ENCODE measurements at places on chromosomes 2 and 18.

GRCh38 chr2:197322724-197323720, 12.4 kb upstream of the ANKRD44 start:
- DNase-seq = no peak

DNA sequence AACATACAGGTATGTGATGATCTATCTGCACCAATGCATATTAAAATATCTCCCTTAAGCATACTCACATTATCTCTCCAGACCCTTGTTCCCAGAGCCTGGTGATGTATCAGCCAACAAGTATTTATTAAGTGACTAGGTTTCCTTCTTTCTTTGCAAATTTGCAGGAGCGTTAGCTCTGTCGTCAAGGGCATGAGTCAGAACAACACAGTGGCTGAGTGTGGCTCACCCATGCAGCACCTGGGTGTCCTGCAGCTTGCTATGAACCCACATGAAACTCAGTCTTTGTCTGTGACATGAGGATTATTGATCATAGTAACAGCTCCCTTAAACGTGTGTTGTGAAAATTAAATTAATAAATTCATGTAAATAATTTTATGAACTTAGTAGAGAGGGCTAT, 96.6 kb downstream of the PIEZO2 start:
- no peak for DNase-seq

- DNase-seq = no peak
These were observed 17.3 kb downstream of the C2orf42 start for GRCh38 chr2:70173520-70173919.

DNA sequence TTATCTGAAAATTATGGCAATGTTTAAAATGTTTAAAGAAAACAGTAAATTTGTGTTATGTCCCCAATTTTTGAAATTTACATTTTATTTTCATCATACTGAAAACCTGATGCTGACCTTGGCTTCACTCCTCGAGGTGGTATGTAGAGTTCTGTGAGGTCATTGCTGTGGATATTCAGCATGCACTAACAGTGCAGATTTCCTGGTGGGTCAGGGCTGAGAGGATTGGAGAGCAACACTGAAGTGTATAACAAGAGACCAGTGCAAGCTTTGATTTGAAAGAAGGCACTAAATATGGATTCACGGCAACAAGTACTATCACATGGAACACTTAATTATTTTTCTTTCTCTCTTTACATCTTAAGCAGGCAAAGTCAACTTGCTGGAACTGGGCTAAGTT, 134.1 kb downstream of the SLC8A1 start:
- DNase-seq = no peak

GRCh38 chr2:49306925-49307324, 152.6 kb upstream of the FSHR start:
- DNase-seq = no peak

GRCh38 chr2:197890168-197890567, 85.8 kb downstream of the PLCL1 start:
- no peak for DNase-seq

DNA sequence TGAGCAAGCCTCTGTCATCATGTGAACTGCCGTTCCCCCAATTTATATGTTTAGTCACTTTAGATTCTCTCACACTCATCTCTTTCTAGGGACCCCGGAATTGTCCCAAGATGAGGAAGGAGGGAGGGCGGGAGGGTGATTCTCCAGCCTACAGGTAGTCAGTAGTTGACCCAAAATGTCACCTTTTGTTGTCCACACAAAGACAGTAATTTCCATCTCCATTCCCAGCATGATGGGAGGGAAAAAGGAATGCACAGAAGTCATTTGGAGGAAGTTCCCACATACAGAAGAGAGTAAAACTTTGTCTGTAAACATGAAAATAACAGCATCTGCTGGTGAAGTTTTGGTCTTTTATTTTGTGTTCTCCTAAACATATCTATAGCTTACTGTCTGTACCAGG, 222.9 kb downstream of the KLHL29 start:
- no peak for DNase-seq

- DNase-seq = no peak
These were observed 1490.2 kb upstream of the SLC39A10 start for GRCh38 chr2:194166818-194167217.

DNA sequence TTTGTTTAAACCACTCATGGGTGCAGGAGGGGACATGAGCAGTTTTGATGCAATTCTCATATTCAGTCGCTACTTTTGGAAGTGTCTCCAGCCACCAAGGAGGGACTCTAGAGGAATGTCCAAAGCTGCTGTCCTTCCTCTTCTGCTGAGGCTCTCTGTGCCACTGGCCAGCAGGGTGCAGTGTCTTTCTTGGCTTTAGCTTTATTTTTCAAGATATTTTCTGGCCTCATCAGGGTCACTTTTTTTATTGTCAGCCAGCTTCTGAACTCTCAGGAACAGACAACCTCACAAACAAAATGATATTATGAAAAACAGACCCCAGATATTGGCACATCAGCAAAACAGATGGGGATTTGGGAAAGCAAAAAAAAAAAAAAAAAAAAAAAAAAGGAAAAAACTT, 289.3 kb upstream of the ZSWIM2 start:
- DNase-seq = no peak

GRCh38 chr2:74620671-74621070, 27.5 kb downstream of the M1AP start:
- no peak for DNase-seq

GRCh38 chr18:67514465-67514864, 2.1 kb downstream of the DSEL start:
- no peak for DNase-seq

GRCh38 chr2:216792222-216793021, 67.4 kb downstream of the TNP1 start:
- no peak for DNase-seq

DNA sequence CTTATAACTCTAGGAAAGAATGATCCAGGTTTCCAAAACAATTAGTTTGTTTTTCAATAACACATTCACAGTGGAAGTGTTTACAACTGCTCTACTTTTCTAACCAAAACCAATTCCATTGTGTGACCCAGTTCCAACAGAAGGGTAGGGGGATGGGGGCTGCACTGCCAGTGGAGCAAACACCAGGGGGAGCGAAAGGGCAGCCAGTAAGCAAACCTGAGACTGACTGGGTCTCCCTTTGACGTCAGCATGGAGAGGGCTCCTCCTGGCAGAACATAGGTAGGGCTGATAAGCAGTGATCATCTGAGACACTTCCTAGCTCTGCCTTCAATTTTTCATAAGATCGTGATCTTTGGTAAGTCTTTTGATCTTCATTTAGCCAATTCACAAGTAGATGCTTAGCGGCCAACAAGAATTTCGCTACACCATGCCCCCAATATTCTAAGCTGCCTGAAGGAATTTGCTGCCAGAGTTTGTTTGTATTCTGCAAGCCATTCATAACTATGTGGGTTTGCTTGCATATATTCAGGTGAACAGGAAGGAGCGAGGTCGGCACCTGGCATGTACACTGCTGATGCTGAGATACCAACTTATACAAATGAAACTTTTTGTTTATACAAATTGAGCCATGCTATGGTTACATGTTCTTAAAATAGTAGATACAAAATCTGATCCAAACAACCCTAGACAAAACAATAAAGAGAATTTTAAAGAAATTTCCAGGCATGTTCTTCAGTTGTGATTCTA, 45.9 kb downstream of the ST6GAL2 start:
- peak; percentile 57 for DNase-seq

DNA sequence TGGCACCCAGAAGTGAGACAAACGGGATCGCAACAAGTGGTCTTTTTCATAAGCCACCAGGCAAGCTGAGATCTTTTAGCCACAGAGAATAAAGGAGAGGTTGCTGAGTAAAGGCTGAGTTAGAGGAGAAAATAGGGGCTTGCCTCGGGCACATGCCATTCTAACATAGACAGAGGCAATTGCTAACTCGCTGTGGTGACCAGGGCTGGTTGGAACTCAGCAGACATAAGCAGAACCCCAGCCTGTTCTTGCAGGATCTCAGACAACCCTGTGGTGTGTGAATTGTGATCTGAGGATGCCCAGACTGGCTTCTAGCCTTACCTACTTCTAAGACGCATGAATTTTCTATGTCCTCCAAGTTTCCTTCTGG, 300.2 kb downstream of the CDCA7 start:
- no peak for DNase-seq

DNA sequence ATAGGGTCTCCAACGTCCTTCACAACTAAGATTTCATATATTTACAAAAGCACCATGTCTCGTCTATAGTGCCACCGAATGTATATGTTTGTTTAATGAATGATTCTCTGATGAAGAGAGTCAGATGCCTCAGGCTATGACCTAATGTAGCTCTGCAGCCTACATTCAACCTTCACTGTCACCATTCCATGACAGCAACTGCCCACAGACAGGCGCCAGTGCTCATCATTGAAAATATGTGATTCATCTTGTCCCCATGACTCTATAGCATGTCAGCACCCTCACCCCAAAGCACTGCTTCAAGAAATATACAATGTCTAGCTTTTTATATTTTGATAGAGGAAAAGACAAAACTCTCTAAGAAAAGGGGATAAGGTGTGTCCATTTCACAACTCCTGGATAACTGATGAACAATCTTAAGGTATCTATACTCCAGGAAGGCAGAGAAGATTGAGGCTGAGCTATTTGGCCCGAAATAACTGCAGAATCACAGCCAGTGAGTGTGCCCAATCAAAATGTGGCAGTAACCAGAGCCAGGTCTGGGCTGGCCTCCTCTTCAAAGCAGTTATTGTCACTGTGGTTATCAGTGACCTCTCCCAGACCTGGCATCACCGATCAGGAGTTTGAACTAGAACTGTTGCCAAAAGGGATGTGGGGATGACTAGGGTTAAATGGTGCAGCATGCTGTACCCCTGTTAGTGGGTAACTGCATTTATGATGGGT, 246.6 kb downstream of the SETBP1 start:
- no peak for DNase-seq

DNA sequence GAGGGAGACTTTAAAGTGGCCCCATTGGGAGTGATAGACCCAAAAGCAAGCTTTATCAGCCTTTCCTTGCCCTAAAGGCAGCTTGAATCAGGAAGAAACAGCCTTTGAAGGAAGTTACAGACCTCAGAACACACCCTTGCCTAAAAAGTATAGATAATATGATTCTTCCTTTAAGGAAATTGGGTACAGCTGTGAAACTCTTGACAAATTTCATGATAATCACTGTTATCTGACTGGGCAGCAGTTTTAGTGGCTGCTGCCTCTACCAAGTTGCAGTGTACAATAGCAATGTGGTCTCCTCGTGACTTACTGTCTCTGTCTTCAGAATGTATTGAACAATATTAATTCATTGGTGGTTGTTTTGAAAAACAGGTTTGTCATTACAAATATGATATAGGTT, 16.7 kb downstream of the HOXD1 start:
- DNase-seq = no peak

DNA sequence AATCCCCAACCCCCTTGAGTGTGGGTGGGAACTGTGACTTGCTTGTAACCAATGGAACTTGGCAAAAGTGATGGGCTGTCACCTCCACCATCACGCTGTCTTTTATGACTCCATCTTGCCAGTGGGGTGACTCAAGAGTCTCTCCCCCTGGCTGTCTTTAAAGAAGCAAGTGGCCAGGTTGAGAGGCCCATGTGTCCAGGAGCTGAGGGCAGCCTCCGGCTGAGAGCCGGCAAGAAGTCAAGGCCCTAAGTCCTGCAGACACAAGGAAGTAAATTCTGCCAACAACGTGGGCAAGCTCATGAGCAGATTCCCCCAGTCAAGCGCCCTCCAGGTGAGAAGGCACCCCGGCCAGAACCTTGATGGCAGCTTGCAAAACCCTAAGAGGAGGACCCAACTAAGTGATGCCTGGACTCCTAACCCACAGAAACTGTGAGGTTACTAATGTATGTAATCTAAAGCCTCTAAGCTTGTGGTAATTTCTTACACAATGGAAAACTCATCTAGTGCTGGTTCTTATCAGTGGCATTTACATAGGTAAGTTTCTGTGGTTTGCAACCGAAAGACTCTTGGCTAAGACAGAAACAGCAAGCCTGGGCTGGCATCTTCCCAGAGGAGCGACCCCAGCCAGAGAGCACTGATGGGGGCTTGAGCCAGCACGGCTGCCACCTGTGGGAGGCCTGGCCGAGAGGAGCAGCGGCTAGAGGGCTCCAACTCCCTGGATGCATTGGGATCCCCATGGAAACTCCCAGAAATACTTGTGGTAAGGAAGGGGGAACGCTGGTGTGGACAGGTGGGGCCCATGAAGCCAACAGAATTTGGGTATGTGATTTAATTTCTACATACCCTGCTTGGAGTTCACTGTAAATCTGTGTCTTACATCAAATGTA, 49.3 kb downstream of the CIB4 start:
- no peak for DNase-seq

DNA sequence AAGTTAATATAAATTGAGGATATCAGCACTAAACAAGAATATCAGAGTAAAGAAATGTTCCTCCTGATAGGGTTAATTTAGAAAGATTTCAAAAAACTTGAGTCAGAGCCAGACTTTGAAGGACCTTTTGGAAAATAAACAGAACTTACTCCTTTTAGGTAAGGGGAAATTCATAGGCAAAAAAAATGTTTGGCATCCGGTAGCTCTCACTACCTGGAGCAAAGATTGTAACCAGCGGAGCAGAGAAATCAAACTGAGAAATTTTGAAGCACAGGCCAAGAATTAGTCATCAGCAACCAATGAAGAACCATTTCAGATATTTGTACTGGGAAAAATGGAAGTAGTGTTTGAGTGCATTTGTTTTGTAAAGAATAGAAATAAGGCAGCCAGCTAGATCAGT, 113.0 kb downstream of the ICA1L start:
- DNase-seq = no peak

DNA sequence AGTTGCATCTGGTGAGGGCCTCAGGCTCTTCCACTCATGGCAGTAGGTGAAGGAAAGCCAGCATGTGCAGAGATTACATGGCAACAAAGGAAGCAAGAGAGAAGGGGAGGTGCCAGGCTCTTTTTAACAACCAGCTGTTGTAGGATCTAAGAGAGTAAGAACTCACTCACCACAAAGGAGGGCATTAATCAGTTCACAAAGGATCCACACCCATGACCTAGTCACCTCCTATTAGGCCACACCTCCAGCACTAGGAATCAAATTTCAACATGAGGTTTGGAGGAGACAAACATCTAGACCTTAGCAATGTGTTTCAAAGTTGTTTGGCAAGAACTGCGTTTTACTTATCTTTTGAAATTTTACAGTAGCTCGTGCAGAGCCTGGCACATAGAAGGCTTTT, 20.5 kb upstream of the REG3A start:
- no peak for DNase-seq

- no peak for DNase-seq
These were observed 232.7 kb upstream of the COPS8 start for GRCh38 chr2:236852977-236853374.

GRCh38 chr2:162069267-162069903, 4.6 kb downstream of the DPP4 start:
- no peak for DNase-seq

DNA sequence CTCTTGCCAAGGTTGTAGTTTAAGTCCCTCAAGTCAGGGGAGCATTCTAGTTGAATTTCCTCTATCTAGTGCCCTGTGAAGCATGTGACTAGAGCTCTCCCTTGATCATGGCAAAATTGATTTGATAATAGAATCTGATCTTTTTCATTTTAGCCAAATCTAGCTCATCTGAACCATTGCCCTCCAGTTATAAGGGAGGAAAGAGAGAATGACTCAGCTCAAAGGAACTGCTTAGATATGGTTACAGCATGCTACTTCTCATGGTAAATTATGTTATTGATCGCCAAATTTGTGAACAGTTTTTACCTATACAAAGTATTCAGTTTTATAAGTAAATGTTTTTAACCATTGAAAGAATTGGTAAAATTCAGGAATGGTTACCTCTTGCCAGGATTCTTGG, 100.8 kb downstream of the GPR39 start:
- DNase-seq = no peak
